ENCODE measurements at places on chromosomes 7 and 10. TPM values are rescaled to one million over a fixed set of nuclear protein-coding genes. Genes with fewer than 3 reads are reported as not detected.

The HGF gene
- 1.0 TPM for total RNA-seq

The BMPR1A gene
- total RNA-seq = 22.3 TPM

The RET gene
- total RNA-seq = 0.78 TPM

The NUTM2B gene
- total RNA-seq = 0.76 TPM

The RELN gene
- 1.4 TPM for total RNA-seq

The ANKRD61 gene
- not detected for total RNA-seq

The UPK3B gene
- total RNA-seq = 2.3 TPM

The TMEM213 gene
- 0.09 TPM for total RNA-seq
